ENCODE measurements at places on chromosomes 12 and 14.

- no peak for DNase-seq
Measured at GRCh38 chr14:102043251-102044025, 43.4 kb downstream of the HSP90AA1 start.

GRCh38 chr12:19095756-19096480 is 33.6 kb upstream of the PLEKHA5 start:
- DNase-seq = no peak

DNA sequence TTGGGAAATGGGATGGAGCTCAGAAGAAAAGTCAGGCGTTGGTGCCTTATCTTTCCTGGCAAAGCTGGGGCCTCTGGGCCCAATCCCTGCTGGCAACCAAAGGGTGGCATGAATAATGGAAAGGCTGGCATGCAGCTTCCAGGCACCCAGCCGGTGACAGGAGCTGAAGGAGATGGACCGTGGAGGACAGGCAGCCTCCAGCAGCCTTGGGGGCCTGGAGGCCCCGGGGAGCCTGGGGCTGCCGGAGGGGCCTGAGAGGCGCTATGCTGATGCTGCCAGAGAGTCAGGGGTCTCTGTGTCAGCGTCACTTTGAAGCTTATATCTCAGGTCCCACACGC is 38.2 kb upstream of the EML1 start:
- no peak for DNase-seq

DNA sequence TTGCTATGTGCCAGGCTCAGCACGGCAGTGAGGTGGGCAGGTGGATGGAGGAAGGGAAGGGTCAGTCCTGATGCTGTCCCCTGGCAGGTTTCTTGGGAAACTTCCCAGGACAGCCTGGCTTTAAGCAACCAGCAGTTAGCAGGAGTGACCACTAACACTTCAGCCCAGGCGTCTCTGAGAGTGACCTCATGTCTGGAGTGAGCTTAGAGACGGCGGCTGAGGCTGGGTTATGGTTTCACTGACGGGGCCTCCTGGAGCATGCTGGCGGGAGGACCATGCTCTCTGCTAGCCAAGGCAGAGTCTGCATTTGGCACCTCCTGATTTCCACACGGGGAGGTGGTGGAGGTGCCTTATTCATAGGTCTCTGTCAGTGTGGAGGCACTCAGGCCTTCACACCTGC is 2.5 kb downstream of the HHIPL1 start:
- no peak for DNase-seq

DNA sequence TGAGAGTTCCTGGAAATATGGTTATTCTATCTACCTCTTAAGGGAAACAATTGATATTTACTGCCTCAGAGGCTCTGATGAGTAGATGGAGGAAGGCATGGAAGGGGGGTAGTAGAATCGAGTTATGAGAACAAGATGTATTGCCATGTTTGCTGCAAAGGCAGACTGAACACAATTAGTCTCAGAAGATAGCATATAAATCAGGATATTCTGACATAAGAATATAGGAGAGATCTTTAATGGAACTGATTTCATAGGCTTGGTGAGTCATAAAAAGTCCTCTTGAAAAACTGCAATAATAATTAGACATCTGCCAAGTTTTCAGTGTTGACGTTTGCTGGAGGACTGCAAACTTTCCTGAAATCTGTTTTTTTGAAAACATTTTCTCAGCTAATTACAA is 636.1 kb downstream of the TMTC2 start:
- no peak for DNase-seq

DNA sequence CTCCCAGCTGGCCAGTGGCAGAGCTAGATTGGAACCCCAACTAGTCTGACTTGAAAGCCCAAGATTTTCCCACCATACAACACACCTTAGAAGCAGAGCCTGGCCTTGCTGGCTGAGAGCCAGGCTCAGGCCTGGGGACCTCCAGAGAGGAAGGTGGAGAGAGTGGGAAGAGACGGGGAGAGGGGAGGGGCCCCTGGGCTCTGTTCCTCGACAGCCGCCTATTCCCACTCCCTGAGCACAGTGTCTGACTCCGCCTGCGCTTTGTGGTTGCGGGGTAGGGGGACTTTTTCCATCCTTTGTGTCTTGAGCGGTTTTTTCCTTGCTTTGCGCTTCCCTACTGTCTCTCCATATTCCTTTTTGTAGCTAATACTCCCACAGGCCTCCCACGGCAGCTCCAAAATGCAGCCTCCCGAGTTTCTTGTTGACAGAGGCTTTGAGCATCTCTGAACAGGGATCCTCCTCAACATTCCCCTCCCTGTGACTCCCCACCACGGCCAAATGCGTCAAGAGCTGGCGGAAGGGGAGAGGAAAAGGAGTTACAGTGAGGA is 4.0 kb upstream of the KCNH3 start:
- DNase-seq = no peak

DNA sequence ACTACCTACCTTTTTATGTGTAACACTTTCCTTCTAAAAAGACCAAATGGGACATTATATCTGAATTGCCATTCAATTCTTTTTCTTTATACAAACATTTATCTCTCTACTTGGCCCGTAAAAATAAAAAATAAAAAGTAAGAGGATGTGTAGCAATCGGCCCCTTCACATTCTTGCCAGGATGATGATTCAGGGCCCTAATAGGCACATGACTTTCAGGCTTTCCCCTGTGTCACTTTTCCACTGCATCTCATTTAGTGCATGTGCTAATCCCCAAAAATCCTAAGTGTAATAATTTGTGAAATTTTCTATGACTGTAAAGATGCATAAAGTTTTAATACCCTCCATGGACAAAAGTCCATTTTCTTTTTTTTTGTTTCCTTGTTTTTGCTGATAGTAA is 23.0 kb upstream of the ATP2B1 start:
- no peak for DNase-seq

DNA sequence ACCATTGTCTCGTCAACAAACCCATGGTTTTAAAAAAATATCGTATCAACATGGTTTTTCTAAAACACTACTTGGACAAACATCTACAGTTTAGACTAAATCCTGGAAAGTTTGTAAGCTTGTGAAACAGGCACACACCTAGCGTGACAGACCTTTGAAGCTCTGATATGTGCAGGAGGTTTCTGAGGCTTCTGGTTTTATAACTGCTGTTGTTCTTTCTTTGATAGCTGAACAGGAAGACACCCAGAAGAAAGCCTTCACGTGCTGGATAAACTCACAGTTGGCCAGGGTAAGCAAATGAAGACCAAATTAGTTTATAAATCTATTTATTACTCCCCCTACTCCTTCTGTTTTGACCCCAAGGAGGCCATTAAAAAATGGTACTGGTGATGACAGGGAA is 87.6 kb downstream of the SYNE2 start:
- no peak for DNase-seq

DNA sequence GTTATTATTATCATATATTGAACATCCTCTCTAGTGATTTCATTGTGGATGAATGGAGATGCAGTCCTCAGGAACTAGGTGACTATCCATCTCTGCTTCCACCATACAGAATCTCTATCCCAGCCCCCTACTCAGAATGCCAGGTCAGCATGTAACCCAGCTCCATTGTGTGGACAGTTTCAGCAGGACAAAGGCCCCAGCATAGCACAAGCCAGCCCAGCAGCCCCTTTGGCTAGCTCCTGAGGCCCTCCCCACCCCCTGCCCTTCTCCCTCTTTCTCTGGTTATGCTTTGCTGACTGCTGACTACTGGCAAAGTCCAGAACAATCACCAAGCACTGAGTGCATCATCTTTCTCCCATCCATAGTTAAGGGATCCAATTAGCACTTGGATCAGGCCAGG is 5.8 kb upstream of the SPRYD4 start:
- DNase-seq = no peak

- DNase-seq = no peak
Measured at GRCh38 chr12:27290501-27291168, 42.0 kb upstream of the BMAL2 start.

GRCh38 chr12:32891956-32892355 is 4.6 kb downstream of the PKP2 start:
- DNase-seq = no peak

GRCh38 chr14:106631879-106632278 is 1105.5 kb downstream of the TMEM121 start:
- no peak for DNase-seq

- no peak for DNase-seq
Measured at GRCh38 chr12:67929384-67929772, 59.9 kb upstream of the IFNG-AS1 start.

DNA sequence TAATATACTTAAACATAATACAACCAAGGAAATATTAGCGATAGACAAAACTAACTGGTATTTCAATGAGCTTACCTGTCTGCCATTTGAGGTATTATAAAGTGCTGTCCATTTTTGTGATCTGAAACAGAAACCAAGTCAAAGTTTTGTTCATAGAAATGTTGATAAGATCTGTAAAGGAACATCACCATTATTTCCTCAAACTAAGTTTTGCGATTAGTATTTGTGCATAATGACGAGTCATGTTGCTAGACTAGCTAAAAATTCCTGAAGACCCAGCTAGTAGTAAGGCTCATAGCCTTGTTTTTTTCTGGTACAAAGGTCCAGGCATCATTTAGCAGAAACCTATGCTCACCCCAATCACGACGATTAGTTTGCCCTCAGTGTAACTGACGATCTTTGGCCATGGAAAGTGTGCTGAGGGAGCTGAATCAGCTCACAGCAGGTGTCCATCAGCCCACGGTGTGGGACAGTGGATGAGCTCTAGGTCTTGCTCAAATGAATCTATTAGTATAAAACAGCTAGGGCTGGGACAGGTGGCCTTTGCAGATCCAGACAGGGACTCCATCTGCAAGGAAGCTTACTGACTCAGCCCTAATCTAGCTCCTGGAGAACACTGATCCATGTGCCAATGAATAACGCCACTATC is 28.7 kb downstream of the GIT2 start:
- no peak for DNase-seq

- DNase-seq = no peak
Measured at GRCh38 chr12:106582641-106583230, at the start of gene RFX4. TSS of gene RFX4 (plus strand) at chr12:106583004. CDS start at chr12:106583321, 317 bp downstream.

DNA sequence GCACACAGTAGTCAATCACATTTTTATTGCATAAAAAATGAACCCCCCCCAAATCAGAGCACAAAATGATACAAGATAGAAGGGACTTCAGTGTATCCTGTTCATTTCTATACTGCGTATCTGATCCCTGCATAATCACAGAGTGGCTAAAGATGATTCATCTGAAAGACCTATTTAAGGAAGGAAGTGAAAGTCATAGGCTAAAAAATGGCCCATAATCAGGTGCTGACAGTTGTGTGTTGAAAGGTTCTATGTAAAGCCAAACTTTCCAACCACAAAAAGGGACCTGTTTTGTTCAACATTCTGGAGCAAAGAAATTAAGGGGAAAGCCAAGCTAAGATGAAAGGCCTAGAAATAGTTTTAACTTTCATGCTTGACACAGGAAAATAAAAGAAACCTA is 147.8 kb upstream of the ATP2B1 start:
- DNase-seq = no peak

DNA sequence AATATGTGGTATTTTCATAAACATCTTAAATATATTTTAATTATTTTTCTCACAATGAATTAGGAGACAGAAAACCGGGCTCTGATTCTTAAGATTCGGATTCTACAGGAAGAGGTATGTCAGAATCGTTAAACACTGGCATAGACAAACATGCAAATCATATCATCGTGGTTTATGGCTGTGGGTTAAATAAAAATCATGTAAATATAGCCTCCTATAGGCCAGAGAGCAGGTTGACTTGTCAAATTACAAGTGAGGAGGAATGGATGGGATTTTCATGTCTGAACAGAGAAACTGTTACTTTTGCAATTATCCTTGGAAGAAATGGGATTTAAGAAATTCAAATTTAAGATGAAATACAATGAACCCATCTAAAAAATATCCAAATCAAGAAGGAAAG is 74.9 kb upstream of the BCAT1 start:
- no peak for DNase-seq

DNA sequence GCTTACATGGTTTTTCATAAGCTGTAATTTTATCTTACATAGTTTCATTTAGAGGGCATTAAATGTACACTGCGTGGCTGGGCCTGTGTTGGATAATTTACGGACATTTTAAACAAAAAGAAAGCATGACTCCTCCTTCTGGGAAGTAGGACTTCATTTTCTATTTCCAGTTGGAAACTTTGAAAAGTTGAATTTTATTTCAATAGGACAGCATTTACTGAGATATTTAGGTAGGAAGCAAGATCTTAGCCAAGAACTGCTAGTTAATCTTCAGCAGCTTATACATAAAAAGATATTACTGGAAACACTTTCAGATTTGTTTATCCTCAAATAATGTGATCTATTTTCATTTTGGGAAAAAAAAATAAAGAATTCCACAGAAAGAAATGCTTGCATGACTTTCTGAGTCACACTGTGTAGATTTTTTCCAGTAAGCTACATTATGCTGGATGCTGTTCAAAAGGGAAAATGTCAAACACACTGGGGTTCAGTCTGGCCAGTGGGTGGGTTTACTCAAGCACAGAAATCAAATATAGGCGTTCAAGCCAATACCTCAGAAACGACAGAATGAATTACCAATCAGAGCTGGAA is 239.4 kb upstream of the KRR1 start:
- no peak for DNase-seq

- DNase-seq = no peak
Measured at GRCh38 chr12:126558810-126559209, 1493.6 kb downstream of the AACS start.

- no peak for DNase-seq
Measured at GRCh38 chr12:131311764-131312163, 358.1 kb downstream of the ADGRD1 start.

DNA sequence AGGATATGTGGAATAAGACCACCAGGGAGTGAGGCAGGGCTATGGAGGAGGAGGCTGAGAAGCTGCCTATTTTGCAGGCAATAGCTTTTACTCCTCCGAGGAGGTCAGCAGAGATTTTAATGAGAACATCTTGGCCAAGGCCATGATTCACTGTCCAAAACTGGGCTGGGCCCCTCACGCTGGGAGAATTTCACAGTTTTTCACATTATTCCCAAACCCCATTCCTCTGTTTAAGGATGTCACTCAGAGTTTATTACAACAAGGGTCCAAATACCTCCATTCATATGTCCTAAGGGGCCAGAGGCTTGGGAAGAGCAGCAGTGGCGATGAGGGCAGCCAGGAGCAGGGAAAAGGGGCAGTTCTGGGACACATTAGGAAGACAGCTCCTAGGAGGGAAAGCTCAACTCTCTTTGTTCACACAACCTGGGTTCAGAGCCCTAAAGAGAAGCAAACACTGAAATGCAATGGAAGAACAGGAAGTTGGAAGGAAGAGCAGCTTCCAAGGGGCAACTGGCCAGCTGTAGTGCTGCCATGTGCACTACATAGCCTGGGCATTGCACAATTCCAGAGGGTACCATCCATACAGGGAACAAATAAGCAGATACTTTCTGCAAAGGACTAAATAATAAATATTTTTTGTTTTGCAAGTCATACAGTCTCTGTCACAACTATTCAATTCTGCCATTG is 283.2 kb downstream of the NUAK1 start:
- no peak for DNase-seq
